ENCODE measurements at places on chromosomes 13 and 19.

DNA sequence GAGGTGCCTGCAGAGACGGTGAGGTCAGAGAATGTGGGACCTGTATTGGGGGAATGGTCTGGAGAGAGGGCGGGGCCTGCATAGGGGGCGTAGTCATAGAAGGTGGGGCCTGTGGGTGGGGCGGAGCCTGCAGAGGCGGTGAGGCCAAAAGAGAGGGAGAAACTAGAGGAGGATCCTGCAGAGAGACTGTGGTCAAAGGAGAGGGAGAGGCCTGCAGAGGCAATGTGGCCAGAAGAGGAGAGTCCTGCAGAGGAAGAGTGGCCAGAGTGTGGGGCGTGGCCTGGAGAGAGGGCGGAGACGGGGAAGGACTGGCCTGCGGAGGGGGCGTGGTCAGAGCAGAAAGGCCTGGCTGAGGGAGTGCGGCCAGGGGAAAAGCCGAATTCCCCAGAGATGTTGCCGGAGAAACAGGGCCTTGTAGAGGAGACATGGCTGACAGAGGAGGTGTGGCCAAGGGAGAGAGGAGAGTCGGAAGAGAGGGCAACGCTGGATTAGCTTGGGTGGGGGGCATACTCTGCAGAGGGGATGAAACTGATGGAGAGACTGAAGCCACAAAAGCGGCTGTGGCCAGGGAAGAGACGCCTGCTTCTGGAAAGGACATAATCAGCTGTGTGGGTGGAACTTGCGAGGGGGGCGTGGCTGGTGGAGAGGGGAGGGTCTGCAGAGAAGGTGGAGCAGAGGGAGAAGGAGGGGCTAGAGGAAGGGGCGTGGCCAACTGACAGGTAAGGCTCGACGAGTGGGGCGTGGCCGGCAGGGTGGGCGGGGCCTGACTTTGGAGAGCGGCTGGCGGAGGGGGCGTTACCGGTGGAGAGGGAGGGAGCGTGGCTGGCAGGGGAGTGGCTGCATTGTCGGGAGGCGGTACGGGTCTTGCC lies 2.5 kb downstream of the PRR36 start:
- peak; percentile 90 for DNase-seq

GRCh38 chr19:57611113-57611512 lies 2.9 kb upstream of the ZNF134 start:
- no peak for DNase-seq

DNA sequence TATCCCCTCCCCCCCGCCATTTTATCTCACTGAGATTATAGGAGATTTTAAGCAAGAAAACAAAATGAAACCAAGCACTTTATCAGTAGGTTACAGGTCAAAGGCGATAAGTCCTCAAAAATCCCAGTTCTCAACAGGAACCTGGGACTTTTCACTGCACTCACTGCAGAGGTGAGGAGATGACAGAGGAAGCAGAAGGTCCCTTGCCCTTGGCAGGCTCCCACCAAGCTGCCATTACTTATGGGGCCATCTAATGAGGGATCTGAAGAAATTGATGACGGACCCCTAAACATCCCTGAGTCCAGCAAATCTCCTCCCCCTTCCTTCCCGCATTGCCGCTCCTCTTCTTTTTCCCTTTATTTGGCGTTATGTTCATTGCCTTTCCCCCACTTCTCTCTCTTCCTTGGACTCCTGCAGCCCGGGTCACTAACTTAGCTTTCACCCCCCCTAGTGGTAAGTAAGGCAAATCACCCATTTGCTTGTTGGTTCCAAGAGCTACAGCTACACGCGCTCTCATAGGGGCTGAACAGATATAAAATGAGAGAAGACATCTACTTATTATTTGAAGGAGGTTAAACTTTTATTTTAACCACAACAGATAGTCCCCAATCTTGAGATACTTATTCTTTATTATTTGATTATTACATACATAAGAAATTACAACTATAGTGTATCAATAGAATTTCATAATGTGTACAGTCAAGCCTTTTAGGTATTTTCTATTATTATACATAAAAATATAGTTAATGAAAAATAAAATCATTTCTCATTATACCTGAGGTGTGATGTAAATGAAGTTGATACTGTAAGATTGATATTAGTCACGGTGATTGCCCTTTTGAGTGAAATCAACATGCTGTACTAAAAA lies 52.0 kb upstream of the ARGLU1 start:
- peak; percentile 5 for DNase-seq

DNA sequence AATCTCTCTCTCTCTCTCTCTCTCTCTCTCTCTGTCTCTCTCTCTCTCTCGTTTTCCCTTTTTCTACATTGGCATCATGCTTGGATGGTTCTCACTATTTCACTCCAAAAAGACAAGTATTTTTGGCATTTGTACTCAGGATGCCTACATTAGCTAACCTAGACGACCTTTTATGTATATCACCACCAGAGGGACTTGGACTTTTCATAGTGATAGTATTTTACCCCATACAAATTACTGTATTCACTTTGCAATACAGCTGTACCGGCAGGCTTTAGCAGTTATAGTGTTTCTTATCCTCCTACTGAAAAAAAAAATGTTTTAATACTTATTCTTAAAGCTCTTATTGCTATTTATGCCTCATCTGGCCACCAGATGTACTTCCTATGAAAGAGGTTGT lies 687.2 kb upstream of the KLHL1 start:
- DNase-seq, result no peak

DNA sequence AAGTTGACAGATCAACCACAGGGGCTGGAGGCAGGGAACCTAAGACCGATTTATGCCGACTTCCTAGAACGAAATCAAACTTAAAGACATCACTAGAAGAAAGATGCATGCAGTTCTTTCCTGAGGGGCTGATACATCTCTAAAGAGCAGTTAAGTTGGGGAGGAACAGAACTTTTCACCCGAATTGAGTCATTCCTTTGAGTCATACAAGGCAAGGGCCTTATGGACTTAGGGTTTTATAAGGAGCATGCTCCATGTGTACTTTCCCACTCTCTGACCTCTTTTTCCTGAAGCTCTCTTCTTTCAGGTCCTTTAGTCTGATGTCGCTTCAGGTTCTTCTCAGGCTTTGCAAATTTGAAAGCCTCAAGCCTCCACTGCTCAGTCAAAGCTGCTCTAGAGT lies 7.9 kb upstream of the FBXL3 start:
- no peak for DNase-seq

GRCh38 chr19:18809149-18809868 lies 18.2 kb upstream of the COMP start:
- no peak for DNase-seq
